ENCODE measurements at places on chromosomes 2 and 18. TPM values are rescaled to one million over a fixed set of nuclear protein-coding genes. Genes with fewer than 3 reads are reported as not detected.

DNA sequence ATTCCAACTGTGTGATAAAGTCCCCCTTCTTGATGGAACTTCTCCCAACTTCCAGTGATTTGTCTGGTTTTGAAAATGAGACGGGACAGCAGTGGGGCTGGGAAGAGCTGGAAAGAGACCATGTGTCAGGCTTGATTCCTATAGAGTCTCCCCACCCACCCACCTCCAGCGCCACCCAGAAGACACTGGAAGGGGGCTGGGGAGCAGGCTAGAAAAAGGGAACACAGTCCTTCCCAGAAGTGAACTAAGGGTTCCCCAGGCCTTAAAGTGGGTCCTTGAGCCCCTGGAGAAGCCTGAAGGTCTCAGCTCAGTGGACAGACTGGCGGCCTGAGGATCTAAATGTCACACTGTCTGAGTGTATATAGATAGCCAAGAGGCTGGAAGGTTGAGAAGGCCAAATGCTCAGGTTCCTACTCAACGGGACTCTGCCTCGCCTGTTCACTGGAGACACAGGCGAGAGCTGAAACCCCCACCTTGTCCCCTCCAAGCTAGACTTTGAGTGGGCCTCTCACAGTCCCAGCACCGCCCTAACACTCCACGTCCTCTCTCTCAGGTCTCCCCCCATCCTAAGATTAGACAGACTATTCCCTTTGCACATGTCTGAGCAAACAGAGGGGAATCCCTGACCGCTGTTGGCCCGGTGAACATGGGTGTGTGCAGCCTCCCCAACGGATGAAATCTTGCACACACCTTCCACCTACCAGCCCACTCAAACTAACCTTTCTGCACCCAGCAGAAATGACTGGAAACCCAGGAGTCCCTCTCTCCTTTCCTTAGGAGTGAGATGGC lies 1.6 kb downstream of the PKDCC start:
- no peak overlapping the region for H3K27ac ChIP-seq
- no peak for DNase-seq
- no peak overlapping the region for H3K4me3 ChIP-seq

GRCh38 chr2:96867756-96868554 lies 1.9 kb downstream of the SEMA4C start:
- H3K27ac ChIP-seq: peak overlapping the region; percentile 76
- H3K36me3 ChIP-seq: peaks cover 12% of the 10 kb centered on the region
- DNase-seq: no peak
- peaks cover 28% of the 10 kb centered on the region for H3K4me1 ChIP-seq
- peaks cover 2% of the 10 kb centered on the region for H3K27me3 ChIP-seq

- no peak overlapping the region for H3K4me3 ChIP-seq
- H3K4me1 ChIP-seq: peaks cover 3% of the 10 kb centered on the region
- no peak overlapping the region for H3K27ac ChIP-seq
- peaks cover 41% of the 10 kb centered on the region for H3K36me3 ChIP-seq
- no peaks in the 10 kb centered on the region for H3K27me3 ChIP-seq
These were observed 38.0 kb downstream of the NPC1 start for GRCh38 chr18:23548275-23548674.

GRCh38 chr2:206276169-206276942 lies 1.9 kb downstream of the ZDBF2 start:
- peaks cover 21% of the 10 kb centered on the region for H3K4me1 ChIP-seq
- peaks cover 39% of the 10 kb centered on the region for H3K27me3 ChIP-seq
- no peak for DNase-seq
- peaks cover 2% of the 10 kb centered on the region for H3K36me3 ChIP-seq

GRCh38 chr2:152071092-152071491 lies 27.8 kb downstream of the CACNB4 start:
- no peak overlapping the region for H3K4me3 ChIP-seq
- no peak overlapping the region for H3K27ac ChIP-seq
- H3K4me1 ChIP-seq: no peaks in the 10 kb centered on the region
- peaks cover 2% of the 10 kb centered on the region for H3K27me3 ChIP-seq
- DNase-seq: no peak
- H3K36me3 ChIP-seq: no peaks in the 10 kb centered on the region

DNA sequence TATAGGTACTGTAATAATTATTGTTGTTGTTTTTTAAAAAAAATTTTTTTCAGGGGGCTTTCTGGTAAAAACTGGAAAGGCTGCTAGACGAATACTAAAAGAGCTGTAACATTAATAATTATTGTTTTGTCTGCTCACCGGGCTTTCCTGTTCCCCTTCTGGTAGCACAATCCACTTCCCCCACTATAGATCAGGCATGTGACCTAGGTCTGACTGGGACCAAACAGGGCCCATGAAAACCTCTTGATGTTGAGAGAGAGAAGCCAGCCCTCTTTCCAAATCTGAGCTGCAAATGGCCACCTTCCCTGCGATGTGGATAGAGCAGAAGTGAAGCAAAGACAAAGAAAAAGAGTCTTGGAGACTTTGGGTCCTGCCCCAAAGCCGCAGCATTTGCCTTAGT lies 23.4 kb downstream of the SH2D6 start:
- H3K27me3 ChIP-seq: no peaks in the 10 kb centered on the region
- no peak overlapping the region for H3K4me3 ChIP-seq
- peaks cover 27% of the 10 kb centered on the region for H3K4me1 ChIP-seq
- no peaks in the 10 kb centered on the region for H3K36me3 ChIP-seq
- no peak overlapping the region for H3K27ac ChIP-seq

The IL36RN gene
- total RNA-seq: not detected

The SCN7A gene
- total RNA-seq: not detected
